Stimulated activated CD8-positive, alpha-beta memory T cell treated with anti-CD3 and anti-CD28 coated beads, Interleukin-4, amount 100 ng/mL, for 4 hours (primary cell): ENCODE measurements at places on chromosomes 4 and X.

- no peak for DNase-seq
These were observed 270.7 kb downstream of the GRXCR1 start for GRCh38 chr4:43163101-43163792.

DNA sequence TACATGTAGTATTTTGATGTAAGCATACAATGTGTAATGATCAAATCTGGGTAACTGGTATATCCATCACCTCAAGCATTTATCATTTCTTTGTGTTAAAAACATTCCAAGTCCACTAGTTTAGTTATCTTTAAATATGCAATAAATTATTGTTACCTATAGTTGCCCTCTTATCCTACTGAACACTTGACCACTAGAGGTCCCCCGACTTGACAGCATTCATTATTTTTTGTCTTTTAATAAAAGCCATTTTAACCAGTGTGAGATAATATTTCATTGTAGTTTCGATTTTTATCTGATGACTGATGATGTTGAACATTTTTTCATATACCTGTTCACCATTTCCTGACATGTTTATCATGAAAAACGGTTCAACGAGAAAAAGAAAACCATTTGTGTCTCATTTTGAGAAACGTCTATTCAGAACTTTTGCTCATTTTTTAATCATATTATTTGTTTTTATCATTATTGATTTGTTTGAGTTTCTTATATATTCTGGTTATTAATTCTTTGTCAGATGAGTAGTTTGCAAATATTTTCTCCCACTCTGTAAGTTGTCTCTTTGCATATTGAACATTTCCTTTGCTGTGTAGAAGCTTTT is 199.0 kb upstream of the CXXC4 start:
- DNase-seq: no peak

GRCh38 chr4:18566970-18567799 is 545.6 kb upstream of the LCORL start:
- no peak for DNase-seq

GRCh38 chrX:49876750-49877149 is 2.5 kb upstream of the USP27X start:
- DNase-seq: no peak

- no peak for DNase-seq
These were observed at the start of gene GK for GRCh38 chrX:30653415-30654131. GK (plus strand) TSS chrX:30653423; CDS start chrX:30653538, 115 bp downstream.

GRCh38 chrX:150762258-150763165 is 69.3 kb downstream of the MTMR1 start:
- DNase-seq: no peak

DNA sequence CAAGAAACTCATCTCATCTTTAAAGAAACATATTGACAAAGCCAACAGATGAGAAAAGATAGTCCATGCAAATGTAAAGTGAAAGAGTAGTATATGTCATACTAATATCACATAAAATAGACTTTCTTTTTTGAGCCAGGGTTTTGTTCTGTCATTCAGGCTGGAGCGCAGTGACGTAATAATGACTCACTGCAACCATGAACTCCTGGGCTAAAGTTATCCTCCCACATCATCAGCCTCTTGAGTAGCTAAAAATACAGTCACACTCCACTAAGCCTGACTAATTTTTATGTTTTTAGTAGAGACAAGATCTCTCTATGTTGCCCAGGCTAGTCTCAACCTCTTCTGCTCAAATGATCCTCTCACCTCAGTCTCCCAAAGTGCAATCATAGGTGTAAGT is 51.8 kb upstream of the TRAM1L1 start:
- DNase-seq: no peak

DNA sequence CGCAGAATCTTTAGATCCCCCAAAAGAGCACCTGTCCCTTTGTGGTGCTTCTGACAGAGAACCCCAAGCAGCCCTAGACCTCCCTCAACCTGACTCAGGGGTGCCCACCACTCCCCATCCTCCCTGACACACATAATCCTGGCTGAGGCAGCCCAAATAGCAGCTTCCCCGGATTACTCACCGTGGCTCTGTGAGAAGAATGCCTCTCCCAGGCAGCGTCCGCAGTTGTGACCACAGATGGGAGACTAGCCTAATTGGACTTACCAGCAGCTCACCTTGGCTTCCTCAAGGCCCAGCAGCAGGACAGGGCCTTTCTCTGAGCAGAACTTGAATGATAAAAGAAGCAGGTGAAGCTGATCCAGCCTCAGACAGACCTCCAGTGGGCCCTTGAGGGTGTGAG is 10.3 kb upstream of the ODAPH start:
- DNase-seq: no peak

- no peak for DNase-seq
These were observed 575.5 kb downstream of the GBA3 start for GRCh38 chr4:23268072-23268771.

- no peak for DNase-seq
These were observed 37.4 kb upstream of the STS start for GRCh38 chrX:7109838-7110793.

DNA sequence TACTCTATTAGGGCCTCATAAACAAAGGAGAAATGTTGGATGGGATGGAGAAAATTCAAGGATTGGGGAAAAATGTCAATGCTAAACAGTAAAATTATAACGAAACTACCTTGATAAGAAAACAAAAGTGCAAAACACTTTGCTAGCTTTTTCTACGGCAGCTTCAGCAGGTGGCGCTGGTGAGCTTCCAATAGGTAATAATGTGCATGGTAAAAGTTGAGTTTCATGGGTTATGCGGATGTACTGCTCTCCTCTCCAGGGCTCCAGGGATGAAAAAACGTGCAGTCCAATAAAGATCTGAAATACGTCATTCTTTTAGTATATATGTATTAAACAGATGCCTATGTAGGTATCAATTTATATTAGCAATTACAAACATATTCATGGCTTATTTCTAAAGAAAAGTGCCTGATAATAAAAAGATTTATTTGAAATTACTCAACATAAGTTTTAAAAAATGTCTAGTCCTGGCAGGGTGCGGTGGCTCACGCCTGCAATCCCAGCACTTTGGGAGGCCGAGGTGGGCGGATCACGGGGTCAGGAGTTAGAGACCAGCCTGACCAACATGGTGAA is 239.6 kb downstream of the GRXCR1 start:
- no peak for DNase-seq

DNA sequence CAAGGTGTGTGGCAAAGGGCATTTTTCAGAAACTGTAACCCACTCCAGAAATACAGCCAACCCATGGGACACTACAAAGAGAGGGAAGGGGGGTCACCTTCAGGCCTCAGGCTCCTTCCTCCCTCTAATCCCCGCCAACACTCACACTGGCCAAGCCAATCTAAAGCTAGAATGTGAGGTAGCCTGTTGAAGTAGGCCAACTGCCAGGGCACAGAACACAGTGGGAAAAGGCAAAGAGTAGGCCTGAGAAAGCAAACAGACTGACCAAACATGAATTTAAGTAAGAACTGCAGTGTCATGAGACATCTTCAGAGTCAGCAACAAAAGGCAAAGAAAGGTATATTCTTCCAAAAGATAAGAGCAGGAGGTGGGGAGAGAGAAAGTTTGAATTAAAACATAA is 289.0 kb downstream of the HNRNPD start:
- DNase-seq: no peak

DNA sequence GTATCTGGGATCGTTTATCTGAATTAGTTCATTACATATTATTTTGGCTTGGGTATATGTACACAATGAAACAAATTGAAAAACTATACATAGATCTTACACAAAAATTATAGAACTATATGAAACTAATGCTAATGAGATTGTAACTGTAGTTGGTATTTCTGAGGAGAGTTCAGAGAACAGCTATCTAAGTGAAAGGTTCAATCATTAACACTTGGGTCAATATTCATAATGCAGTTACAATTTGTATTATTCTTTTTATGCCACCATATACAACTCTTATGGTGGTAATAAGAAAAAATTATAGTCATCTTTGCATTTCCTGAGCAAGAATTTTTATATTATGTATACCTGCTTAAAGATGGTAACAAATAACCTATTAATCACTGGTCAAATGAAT is 461.0 kb downstream of the GRXCR1 start:
- no peak for DNase-seq

GRCh38 chrX:133590703-133591505 is 175.6 kb upstream of the GPC4 start:
- no peak for DNase-seq

GRCh38 chrX:24838629-24839028 is 144.9 kb downstream of the POLA1 start:
- DNase-seq: no peak

- DNase-seq: no peak
These were observed 205.6 kb upstream of the S100G start for GRCh38 chrX:16444353-16444752.

DNA sequence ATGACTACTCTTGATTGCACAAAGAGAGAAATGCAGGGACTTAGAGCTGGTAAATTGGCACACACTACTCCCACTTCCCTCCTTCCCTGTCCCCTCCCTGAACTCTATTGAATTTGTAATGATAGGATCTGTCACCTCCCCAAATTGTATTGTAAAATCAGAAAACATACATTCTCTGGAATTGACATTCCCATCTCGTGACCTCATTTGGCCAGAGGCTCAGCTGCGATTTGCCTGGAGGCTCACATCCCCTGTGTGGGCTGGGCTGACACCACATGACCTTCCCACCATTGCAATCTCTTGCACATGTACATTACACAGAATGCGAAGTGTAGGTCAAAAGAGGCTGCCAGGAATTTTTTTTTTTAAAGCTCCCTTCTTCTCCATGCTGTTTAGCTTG is 172.1 kb downstream of the MID1IP1 start:
- no peak for DNase-seq

GRCh38 chr4:125693228-125693627 is 378.5 kb downstream of the FAT4 start:
- DNase-seq: no peak

DNA sequence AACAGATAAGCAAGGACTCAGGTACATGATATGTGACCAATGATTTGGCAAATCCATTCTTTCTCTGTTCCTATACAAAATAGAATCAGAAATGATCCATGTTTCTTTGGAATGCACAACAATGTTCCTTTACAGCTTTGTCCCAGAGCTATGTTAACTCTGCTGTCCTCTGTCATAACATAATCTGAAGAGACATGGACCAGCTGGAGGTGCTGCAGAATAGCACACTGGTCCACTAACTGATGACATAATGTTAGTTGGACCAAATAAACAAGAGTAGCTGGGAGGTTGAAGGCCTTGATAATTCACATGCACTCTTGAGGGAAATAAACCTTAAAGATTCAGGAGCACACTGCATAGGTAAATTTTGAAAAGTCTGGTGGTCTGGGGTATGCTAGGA is 23.0 kb upstream of the DHX15 start:
- DNase-seq: no peak

DNA sequence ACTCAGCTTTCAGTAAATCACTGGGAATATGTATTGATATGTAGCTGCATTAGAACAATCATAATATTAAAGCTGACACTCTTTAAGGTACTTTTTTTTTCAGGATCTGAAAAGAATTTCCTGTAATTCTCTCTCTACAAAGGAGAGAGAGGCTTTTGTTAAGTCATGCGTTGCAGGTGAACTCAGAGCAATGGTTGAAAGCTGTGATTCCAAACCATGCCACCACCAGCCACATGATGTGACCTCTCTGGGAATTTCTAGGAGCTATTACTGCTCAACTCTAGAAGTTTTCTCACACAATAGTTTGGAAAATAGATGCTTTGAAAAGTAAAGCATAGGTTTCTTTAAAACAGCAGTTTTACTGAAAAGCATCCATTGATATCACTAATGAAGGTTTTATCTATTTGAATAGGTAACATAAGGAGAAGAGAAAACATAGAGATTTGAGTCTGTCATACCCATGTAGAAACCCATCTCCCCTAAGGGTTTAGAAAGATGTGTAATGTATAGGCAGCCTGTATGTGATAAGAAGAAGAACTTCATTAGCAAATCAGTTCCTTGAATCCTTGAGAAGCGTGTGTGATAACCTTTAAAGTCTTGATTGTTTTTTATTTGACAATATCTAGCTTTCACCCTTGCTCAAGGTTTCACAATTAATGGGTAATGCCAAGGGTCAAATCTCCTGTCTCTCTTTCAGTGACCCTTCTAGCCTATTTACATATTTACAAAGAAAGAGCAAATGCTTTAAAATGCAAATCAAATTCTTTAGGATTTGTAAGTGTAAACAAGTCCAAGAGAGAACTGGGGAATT is 161.0 kb upstream of the ANKRD50 start:
- DNase-seq: no peak

GRCh38 chrX:133258481-133258880 is 40.3 kb upstream of the TFDP3 start:
- DNase-seq: no peak

DNA sequence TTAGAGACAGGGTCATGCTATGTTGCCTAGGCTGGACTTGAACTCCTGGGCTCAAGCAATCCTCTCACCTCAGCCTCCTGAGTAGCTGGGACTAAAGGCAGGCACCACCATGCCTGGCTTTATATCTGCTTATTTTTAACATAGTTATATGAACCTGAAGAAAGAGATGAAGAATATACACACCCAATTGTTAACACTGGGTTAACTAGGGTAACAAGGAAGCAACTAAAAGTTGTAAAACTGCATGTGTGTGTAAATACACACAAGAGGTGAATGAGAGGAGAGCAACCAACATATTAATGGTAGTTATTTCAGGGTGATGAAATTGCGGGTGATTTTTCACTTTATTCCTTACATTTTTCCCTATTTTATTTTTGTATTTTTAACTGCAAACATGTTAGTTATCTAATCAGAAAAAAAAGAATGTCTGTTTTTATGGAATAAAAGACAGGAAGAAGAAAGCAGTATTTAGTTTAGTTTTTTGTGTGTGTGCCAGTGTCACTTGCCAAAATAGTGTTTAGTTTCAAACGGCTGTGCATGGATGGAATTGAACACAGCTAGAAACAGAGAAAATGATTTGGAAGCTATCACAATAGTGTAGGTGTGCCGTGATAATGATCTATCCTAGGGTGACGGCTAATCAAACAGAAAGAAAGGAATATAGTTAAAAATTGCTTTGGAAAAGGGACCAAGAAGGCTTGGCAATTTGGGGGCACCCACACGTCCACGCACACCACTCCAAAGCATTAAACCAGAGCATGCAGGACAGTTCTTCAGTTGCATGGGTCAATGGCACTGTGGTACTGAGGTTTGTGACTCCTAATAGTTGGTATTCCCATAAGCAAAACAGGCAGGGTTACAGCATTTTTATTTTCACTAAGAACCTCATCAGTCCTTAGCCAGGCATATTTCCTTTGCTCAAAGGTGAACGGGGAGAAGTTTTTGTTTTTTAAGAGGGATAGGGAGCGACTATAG is 89.1 kb upstream of the KLHL13 start:
- no peak for DNase-seq

- peak; percentile 20 for DNase-seq
These were observed 17.3 kb downstream of the NIPAL1 start for GRCh38 chr4:48033825-48034413.

- no peak for DNase-seq
These were observed 14.8 kb downstream of the FAM9B start for GRCh38 chrX:9019151-9019550.

- no peak for DNase-seq
These were observed 108.2 kb upstream of the SORBS2 start for GRCh38 chr4:185920171-185920570.

- DNase-seq: no peak
These were observed 174.6 kb downstream of the SOWAHB start for GRCh38 chr4:76723373-76723772.
